ENCODE measurements at places on chromosomes 3 and 15. TPM values are rescaled to one million over a fixed set of nuclear protein-coding genes. Genes with fewer than 3 reads are reported as not detected.
A peak's percentile ranks its signal among the peaks of the same experiment; 100 is the strongest.

DNA sequence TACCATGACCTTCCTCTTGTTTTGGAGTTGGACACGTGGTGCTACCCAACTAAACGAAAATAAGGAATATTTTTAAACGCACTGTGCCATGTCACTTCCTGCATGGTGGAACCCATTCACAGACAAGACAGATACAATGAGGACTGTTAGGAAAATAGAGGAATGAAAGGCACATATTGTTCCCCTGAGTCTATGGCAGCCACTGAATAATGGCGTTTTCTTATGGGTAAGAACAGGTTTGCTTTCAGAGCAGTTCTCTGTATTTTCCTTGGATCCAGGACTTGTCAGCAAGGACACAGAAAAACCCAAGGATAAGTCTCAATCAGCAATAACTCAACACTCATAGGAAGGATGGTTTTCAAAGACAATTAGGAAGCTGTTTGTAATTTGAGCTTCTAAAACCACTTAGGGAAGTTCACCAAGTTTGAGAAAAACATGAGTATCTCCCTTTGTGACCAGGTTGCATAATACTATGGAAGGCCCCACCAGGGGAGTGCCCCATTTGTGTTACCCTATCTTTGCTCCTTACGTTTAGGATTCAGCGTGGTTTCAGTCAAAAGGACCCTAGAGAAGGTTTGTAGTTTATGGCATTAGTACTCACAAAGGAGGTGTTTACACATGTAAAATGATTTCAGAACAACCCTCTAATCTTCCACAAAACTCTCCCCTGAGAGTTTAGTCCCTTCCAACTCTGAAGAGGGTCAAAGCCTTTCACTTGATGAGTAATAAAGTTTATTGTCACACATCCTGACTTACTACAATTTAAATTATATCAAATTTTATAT is 487.2 kb upstream of the ATP11B start:
- DNase-seq = no peak

Gene MYL3
- polyA plus RNA-seq = 1.0 TPM

DNA sequence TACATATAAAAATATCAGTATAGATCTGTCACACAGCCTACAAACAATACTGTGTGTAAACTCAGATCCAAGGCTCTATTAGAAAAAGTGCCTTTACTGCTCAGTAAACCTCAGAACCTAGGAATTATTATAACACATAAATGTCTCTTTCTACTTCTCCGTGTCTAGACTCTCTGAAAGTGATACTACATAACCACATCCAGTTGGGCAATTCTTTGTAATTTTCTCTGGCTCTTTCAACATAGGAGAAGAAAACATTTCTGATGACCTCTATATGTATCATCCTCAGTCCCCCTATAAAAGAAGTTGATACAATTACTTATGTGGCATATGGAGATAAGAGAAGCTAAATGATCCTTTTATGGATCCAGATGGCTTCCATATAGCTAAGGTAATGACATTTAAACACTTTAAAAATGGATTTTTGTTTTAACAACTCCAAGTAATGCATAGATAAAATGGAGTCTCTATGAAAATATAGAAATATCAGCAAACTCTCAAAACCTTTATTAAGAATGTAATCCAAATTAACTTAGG is 104.5 kb downstream of the LSAMP start:
- no peak for DNase-seq

DNA sequence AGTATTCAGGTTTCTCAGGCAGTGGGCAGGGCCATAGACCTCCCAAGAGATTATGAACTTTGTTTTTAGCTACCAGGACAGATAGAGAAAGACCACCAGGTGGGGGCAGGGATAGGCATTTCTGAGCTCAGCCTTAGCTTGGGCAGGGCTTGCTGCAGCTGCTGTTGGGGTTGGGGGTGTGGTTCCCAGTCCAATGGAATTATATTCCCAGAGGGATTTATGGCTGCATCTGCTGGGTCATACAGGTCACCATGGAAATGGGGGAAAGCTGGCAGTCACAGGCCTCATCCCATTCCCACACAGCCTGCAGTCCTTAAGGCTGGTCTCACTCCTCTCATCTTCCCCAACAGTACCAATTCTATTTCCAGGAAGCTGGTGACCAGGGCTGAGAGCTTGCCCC is 144.6 kb upstream of the ZPLD1 start:
- no peak for DNase-seq

Gene GPR149
- polyA plus RNA-seq = not detected

DNA sequence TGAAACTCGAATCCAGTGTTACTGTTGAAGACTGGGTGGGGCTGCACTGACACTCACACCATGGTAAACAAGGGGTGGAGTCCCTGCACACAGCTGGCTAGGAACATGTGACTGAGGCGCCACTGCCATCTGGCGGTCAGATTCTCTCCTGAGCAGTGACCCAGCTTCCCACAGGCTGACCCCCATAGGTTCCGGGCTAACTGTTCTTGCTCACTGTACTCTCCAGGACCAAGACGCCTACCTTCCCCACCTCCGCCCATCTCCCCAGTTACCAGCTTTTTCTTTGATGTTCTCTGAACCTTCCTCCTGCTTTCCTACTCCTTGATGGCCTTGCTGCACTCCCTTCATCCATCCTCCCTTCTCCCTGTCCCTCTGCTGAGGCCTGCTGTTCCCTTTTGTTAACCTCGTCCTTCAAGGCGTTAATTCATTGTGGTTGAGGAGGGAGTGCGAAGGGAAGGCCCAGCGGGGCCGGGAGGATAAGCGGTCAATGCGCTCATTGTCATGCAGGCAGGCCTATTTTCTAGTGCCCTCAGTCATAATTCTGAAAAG is 115.2 kb downstream of the ATP8B4 start:
- DNase-seq = peak; percentile 95

Gene ISLR
- 0.09 TPM for polyA plus RNA-seq

Gene PDZRN3
- 7.0 TPM for polyA plus RNA-seq

Gene DTX3L
- 2.1 TPM for polyA plus RNA-seq

DNA sequence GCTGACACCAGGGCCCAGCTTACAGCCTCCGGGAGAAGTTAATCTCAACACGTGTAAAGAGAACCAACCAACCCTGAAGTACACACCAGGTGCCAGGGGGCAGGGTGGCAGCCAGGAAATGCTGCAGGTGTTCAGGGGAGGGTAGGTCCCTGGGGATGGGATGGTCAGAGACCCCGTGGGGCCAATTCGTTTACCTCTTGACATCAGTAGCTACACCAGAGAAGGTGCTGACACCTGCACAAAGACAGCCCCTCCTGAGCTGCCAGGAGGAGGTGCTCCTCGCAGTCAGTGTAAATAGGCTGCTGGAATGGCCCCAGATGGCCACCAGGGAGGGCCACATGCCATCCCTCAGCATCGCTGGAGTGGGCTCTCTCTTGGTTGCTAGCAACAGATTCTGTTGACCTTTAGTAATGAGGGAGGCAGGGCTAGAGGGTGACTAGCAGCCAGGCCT is 52.8 kb downstream of the CORO2B start:
- peak; percentile 80 for DNase-seq

- no peak for DNase-seq
These were observed 166.5 kb upstream of the ATP11B start for GRCh38 chr3:182626484-182627467.

GRCh38 chr15:39273717-39274411 is 307.0 kb upstream of the THBS1 start:
- no peak for DNase-seq

Gene LYZL4
- not detected for polyA plus RNA-seq

Gene GOLGA8Q
- not detected for polyA plus RNA-seq

Gene HYKK
- 4.0 TPM for polyA plus RNA-seq

Gene IL5RA
- polyA plus RNA-seq = not detected

GRCh38 chr3:61610316-61610715 is 48.9 kb downstream of the PTPRG start:
- DNase-seq = no peak

DNA sequence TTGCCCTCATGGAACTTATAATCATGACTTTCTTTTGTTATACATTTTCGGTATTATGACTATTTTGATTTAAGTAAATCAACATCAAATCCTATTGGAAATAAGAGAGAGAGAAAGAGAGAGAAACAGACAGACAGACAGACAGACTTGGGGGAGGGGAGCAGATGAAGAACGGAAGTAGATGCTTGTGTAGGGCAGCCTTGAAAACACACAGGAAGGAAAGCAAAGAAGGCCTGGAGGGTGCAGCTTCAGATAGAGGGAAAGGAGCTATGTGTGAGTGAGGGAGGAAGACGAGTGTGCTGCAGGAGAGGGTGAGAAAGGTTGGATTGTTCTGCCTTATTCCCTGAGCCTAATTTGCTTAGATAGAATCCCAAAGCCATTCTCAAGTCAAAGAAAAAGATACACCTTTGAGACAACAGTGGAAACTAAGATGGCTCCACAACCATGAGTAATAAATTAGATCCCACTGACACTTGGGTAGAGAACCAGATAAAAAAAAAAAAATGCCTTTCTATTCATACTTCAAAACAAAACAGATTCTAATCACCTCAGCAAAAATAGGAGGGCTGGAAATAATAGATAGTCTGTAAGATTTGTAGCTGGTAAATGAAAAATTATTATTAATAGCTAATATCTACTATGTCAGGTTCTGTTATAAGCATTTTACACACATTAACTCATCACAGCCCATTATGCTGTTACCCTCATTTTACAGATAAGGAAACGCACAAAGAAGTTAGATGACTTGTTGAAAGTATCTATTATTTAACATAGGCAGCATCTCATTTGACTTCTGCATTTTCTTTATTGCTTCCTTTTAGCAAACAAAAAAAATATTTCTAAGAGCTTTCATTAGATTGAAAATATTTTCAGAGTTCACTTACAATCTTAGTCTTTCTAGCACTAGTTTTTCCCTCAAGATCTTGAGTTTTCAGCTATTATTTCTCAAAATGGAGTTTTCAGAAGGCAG is 214.1 kb downstream of the TNIK start:
- DNase-seq = no peak

Gene IL17RD
- 11.9 TPM for polyA plus RNA-seq

Gene DHX36
- polyA plus RNA-seq = 107 TPM
